Hematopoietic multipotent progenitor cell treated with erythropoietin and hydrocortisone succinate and interleukin-3 and kit ligand, for 6 days (in vitro differentiated cells): ENCODE measurements at places on chromosomes 5 and 9.

- DNase-seq: no peak
Observed at GRCh38 chr5:168165221-168165914, 126.1 kb upstream of the WWC1 start.

DNA sequence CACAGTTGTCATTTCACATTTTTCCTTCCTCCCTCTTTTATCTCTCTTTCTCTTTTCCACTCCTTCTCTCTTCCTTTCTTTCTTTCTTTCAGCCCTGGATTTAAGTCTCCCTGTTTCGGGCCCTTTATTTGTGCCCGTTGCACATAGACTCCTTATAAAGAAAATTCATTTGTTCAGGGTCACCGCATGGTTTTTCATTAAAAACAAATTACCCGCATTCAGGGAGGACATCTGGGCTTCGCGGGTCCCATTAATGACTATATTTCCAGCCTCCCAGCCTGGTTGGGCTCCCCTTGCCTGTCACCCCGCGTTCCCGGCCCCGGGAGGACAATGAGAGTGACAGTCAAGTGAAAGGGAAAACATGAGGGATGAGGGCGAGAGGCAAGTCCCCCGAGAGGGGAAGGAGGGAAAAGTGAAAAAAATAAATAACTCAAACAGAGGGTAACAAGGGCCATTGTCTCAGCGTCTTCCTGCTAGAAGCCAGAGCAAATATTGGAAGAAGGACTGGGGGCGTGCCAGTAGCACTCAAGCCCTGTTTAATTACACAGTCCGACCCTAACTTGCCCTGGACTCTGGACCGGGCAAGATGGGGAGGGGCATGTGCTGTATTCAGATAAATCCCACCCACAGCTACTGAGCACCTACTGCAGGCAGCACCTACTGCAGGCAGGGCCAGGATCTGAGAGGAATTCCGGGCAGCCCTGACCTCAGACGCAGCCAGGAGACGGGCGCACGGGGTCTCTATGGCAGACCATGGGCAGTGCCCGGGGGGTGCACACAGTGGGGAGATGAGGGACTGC lies 166.2 kb downstream of the PAX5 start:
- DNase-seq: no peak

DNA sequence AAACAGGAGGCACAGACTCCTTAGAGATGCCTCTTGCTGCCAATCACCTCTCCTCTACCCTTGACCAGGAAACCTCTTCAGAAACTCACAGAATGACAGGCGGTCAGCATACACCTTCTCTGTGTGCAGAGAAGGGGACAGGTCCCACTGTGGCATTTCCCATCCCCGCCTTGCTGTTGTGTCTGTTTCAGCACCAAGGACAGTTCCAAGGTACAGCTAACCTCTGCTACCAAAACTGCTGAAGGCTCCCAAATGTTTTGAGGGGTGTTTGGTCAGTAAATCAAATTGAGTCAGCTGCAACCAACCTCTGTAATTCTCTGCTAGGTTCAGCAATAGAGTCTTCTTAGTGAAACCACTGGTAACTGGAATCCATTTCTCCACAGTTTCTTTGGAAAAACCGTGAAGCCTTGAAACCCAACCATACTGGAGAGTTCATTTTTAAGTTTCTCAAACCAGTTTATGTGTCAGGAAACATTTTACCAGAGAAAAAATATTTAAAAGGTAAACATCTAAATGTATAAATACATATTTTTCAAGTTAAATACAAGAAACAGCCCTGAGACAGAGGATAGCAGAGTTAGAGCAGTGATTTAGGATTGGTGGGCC lies 122.0 kb downstream of the DRD1 start:
- peak; percentile 83 for DNase-seq

DNA sequence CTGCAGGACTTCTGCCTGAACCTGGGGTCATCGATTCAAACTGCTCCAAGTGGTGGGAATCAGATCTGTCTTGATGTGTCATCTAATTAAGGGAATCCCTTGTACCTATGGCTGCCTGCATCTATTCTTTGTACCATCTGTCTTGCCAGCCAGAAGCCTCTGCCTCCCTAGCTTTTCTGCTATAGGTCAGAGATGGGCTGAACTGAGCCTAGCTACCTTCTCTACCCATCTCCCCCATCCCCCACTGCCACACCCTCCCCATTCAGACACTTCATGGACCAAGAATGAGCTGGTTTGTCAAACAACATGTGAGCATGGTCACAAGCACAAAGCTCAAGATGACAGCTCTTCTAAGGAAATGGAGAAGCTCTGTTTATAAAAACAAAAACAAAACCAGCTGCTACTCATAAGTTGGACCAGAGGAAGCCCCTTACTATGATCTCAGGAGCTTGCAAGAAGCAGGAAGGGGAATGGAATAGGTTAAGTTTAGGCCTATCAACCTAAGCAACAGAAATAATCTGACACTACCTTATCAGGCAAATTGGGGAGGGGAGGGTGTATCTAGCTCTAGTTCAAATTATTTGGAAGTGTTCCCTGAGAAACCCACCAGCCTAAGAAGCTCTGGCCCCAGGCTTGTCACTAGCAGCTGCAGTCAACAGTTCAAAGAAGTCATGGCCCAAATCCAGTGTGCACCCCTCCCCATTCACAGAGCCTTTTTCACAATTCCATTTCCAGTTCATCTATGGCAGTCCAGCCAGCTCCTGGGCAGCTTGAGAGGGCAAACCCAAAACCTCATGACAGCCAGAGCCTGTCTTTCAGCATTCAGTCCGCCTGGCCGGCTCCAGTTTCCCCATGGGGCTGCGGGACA lies 29.9 kb downstream of the SKP1 start:
- no peak for DNase-seq

DNA sequence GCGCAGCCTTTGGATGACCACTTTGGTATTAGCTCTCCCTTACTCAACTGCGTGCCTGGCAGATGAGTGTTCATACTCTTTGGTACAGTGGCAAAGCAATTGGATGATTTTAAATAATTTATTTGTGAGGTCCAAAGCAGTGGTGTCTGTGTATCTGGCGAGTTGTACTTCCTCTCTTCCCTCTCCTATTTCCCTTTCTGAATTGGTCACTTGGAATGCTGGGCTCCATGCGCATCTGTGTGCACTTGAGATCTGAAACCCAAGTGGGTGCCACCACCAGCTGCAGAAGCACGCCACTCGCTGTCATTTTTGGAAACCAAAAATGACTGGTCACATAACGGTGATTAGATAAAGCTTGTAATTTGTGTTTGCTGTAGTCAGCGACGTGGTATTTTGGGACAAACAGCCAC lies 386.0 kb upstream of the KLF4 start:
- no peak for DNase-seq

DNA sequence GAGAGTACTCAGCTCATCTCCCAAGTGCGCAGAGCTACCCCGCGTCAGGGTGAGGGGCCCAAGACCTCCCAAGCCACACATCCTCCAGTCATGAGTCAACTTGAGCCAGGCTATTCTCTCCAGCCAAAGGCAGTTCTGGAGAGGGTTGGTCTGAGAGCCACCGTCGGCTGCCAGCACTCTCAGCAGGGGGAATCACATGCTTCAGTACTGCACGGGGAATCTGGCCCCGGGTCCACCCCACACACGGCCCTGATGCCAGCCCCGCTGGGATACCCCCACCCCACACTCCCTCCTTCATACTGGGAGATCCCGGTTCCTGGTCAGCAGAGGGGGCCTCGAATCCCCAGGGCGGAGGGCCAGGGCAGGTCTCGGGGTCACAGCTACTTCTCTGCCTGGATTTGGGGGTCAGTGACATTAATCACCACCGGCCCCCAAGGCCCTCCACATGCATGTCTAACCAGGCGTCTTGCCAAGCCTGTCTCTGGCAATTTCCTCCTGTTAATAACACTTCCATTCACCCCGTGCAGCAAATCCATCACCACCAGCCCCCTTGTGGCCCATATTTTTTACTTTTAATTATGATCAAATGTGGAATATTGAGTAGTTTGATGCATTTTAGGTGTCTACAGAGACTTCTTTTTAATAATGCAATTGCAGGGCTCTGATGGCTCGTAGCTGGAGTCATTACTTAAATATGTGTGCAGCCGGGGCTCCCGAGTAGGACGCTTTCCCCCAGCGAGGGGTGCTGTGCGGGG lies 102.9 kb upstream of the PPP1R26 start:
- no peak for DNase-seq

DNA sequence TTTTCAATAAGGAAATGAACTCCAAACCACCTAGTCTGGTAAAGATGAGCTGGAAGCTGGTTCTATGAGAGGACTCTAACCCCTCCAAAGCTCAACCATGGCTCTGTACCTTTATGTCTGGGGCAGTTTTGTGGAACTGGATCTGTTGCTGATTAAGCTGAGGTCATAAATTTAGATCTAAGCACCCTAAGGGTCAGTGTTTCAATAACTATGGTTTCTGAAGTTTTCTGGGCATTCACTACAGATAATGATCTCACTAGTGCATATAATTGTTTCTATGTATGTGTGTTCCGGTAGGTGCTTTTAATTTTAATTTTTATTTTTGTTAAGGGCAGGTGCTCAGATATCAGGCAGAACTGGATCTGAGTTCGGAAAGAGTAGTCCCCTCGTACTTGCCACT lies 258.7 kb upstream of the PANK3 start:
- DNase-seq: no peak

GRCh38 chr9:78405461-78405860 lies 108.5 kb downstream of the PSAT1 start:
- no peak for DNase-seq

DNA sequence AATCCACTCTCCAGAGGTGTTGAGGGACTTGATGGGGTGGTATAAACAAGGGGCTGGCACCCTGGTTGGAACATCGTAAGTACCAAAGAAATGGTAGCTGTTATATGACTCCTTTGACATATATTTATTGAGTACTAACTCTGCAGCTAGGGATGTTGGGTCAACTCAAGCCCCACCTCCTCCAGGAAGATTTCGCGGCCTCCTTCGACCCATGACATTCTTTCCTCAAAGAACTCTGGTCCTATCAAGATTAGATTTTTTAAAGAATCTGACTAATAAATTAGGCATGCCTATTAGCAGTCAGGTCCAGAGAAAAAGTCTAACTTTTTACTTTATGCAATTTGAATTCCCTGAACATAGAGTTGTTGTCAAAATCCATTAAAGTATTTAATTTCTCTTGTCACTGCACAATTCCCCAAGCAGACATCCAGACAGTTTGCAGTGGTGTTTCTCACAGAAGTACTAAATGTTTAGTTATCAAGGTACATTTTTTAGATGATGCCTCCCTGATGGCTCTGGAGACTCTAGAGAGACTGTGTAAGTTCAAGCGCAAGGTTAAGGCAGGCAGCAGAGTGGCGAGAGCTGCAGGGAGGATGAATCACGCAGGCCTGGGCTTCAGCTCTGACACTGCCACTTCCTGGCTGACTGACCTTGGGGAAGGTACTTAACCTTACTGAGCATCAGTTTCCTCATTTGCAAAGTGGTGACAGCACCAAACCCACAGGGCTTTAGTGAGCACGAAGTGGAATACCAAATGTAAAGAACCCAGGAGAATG lies 209.6 kb downstream of the TTLL11 start:
- no peak for DNase-seq

DNA sequence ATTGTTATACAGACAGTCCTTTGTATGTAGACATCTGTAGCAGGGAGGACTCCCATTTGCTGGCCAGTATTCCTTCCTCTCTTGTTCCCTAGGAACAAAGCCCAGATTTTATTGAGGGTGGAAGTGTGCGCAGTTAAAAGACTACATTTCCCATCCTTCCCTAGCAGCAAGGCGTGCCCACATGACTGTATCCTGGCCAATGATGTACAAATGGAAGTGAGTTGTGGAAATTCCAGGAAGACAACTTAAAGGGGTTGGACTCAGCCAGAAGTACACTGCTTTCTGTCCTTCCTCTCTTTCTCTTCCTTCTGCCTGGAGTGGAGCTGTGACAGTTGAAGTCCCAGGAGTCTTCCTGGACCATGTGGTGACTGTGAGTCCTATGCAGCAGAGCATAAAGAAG lies 89.0 kb downstream of the HRH2 start:
- no peak for DNase-seq

- peak; percentile 24 for DNase-seq
Observed at GRCh38 chr5:156913719-156914370, 49.2 kb downstream of the TIMD4 start.

DNA sequence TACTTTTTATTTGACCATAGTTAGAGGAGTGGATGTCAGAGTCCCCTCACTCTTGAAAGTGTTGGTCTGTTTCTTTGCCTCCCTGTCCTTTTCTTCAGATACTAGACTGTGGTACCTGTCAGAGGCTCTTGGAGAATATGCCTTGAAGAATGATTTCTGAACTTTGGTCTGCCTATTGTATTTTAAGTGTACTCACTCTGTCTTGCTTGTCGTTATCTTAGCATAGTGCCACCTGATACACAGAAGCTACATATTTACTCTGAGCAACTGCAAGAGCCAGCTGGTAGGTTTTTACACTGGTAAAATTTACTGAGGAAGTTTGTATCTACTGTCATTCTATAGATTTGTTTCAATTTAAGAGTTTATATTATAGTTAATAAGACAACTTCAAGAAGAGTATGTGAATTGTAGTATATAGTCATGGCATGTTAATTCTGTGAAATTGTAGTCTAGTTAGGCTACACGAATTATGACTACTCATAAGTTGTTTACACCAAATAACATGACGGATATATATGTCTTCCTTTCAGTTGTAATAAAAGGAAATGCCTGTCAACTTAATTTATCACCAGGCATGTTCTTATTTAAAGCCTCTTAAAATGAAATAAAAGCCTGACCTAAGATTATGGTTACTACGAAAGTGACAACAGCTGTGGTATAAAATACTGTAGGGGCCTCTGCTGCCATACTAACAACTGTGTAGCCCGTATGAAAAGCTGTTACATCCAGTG lies 201.7 kb downstream of the KDM4C start:
- peak; percentile 37 for DNase-seq
